Right atrium auricular region (tissue), 2 donors: ENCODE measurements at places on chromosomes 4 and X.

- no peak for DNase-seq
Observed at GRCh38 chr4:1574601-1575417, 109.3 kb downstream of the FAM53A start.

DNA sequence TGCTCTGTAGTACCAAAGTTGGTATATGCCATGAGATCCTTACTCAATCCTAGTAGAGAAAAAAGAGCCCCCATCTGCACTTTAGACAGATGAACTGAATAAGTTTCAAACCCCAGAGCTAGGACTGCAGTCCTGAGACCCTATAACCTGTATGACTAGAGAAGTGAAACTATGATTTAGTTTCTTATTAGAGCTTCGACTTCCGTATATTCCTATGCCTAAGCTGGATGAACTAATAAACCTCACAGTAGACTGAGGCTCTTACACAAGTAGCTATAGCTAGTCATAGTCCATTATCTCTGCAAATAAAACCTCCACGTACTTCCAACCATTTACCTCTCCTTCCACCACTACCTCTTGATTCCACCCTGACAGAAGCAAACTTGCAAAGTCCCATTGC lies 6.3 kb upstream of the OTUD4 start:
- DNase-seq: no peak

DNA sequence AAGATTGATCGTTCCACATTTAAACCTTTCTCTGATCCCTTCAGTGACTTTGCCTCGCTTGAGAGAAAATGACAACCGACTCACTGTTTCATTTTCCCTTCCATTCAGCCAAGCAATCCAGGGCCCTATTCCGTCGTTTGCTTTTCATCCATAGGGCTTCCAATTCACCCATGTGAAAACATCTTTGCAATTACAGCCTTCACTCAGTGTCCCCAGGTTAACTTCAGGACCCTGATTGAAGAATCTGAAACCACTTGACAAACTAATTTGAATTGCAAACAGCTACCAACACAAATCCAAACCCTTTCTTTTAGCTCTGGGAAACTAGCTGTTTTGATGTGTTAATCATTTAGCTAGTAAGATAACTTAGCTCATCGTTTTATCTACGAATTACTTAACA lies 120.2 kb upstream of the FAM9C start:
- no peak for DNase-seq

GRCh38 chr4:5626913-5627312 lies 81.4 kb downstream of the EVC2 start:
- no peak for DNase-seq

DNA sequence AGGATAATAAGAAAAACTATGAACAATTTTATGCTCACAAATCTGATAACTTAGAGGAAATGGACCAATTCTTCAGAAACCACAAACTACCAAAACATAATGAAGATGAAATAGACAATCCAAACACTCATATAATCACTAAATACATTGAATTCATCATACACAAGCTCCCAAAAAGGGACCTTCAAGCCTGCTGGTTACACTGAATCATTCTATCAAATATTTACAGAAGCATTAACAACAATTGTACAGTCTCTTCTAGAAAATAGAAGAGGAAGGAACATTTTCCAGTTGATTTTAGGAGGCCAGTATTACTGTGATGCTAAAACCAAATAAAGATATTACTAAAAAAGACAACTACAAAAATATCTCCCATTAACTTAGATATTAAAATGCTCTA lies 88.3 kb downstream of the IL15 start:
- DNase-seq: no peak

GRCh38 chrX:130878350-130879341 lies 24.4 kb downstream of the ENOX2 start:
- no peak for DNase-seq

GRCh38 chr4:32180086-32180485 lies 1459.9 kb downstream of the PCDH7 start:
- DNase-seq: no peak

- no peak for DNase-seq
Observed at GRCh38 chr4:24511371-24512063, 72.8 kb downstream of the DHX15 start.

- no peak for DNase-seq
Observed at GRCh38 chr4:101348995-101349800, 1.9 kb upstream of the PPP3CA start.

DNA sequence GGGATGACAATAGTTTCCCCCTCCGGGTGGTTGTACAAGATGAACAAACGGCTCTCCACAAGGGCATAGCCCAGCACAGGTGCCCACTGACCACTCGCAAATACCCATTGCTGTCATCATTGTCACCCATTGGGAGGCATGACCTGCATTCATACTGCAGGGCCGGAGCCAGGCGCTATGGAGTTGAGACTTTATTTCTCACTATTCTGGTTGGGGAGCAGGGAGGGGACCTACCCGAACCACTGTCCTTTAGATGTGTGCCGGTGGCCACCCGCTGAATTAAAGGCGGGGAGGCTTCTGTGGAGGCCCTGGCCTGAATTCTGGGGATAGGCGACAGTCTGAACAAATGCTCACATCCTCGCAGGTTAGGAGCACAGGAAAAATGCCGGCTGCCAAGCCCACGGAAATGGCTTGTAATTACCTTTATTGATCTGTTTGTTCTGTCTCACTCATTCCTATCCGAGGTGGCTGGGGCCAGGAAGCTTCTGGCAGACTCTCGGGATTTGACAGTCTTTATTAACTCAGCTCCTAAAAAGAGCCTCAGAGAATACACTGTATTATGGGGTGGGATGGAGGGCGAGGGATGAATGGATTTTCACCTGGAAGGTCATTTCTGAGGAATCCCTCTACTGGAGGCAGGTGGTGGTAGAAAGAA lies 125.1 kb upstream of the PSAPL1 start:
- no peak for DNase-seq

DNA sequence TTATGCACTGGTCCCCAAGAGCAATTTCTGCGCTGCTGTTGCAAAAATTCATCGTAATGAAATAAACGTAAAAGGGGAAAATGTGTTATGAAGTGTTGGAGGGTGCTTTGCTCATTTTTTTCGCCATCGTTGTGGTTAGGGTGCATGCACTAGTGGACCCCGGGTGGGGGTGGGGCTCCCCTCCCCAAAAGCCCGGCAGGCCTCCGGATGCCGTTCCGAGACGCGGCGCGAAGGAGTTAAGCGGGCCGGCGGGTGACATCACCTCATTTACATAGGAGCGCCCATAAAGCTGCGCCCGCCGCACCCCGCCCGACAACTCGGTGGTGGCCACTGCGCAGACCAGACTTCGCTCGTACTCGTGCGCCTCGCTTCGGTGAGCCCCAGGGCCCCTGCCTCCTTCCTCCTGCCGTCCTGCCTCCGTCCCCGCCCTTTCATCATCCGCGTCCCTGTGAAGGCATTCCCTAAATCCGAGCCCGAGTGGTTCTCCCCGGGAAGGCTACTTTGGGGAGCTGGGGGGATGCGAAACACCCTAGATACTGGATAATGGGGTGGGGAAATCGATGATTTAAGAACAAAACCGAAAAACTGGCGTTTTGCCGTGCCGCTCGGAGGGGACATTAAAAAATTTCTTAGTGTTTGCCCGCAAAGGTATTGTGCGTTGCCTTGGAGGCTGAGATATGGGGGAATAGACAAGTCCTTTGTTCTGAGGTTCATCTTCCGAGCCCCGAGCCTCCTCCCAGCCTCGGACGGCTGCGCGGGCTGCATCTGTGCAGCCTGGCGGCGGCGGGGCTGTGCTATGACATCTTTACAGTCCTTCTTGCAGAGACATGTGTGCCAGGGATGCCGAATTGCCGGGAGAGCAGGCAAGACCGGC lies at the start of gene TMSB4X:
TMSB4X (plus strand) TSS at position 315 of the 874 bp plus-strand sequence.
- DNase-seq: peak; percentile 89

- no peak for DNase-seq
Observed at GRCh38 chrX:97527725-97528124, 644.0 kb downstream of the RPA4 start.

GRCh38 chr4:35950442-35950841 lies 293.9 kb downstream of the ARAP2 start:
- no peak for DNase-seq

GRCh38 chr4:115275615-115276014 lies 162.2 kb upstream of the NDST4 start:
- no peak for DNase-seq

DNA sequence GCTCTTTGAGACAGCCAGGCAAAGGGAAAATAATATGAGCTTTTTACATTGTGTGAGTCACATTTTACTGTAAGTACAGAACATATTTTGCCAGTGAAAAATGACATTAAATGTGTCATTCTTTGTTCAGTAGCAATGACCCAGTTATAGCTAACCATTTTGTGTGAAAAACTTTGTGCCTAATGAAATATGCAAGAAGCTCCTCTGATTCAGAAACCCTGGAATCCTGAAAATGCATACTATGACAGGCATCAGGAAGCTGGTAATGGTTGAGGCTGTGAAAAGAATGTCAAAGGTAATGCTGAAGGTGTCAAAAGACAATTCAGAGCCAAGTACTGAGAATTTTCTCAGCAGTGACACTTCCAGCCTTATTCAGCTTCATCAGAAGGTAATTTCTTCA lies 549.5 kb upstream of the SMIM31 start:
- no peak for DNase-seq

GRCh38 chr4:186294160-186294559 lies 28.2 kb downstream of the F11 start:
- DNase-seq: no peak

DNA sequence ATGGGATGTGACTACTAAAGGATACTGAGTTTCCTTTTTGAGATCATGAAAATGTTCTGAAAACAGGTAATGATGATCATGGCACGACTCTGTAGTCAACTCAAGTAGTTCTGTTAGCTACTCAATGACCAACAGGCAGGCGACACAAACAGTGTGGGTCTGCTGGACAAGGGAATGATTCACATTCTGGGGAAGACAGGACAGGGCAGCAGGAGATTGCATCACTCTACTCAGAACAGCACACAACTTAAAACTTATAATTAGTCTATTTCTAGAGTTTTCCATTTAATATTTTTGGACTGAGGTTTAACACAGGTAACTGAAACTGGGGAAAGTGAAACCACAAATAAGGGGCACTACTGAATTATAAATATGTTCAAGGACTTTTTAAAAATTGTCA lies 365.2 kb downstream of the PRDM5 start:
- no peak for DNase-seq

- DNase-seq: no peak
Observed at GRCh38 chr4:54709400-54709799, 51.6 kb downstream of the KIT start.

DNA sequence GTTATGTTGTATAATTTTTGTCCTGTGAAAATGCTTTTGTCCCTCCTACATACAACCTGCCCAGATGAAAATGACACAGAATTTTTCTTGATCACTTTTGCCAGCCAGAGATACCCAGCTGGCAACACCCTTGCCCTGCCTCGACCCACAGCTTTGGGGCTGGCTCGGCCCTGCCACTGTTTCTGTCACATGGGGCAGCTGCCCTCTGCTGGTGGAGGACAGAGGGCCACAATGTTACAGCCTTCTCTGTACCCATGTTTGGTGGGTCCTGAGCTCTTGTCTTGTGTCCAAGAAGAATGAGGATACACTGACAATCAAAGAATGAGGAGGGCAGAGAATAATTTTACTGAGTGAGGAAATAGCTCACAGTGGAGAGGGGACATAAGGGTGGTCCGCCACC lies 31.1 kb downstream of the BMP15 start:
- no peak for DNase-seq

GRCh38 chr4:154562697-154563254 lies at the start of gene FGB:
Gene FGB (plus strand): TSS chr4:154563011. CDS start chr4:154563019, 8 bp downstream.
- no peak for DNase-seq

DNA sequence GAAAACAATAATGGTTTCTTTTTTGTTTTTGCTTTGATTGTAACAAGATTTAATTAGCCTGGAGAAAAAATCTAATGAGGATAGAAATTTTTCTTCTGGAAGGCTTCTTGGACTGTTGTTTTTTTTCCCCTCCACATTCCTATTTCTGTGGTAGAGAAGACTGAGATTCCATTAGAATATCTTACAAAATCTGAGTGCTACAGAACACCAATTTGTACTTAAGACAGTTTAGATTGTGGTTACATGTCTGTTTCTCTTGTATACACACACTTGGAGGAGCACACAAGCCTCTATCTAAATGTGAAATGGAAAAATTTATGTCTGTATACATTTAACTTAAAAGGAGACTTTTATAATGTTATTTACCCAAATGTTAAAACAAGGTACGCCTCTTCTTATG lies 176.9 kb upstream of the ARSJ start:
- DNase-seq: no peak

DNA sequence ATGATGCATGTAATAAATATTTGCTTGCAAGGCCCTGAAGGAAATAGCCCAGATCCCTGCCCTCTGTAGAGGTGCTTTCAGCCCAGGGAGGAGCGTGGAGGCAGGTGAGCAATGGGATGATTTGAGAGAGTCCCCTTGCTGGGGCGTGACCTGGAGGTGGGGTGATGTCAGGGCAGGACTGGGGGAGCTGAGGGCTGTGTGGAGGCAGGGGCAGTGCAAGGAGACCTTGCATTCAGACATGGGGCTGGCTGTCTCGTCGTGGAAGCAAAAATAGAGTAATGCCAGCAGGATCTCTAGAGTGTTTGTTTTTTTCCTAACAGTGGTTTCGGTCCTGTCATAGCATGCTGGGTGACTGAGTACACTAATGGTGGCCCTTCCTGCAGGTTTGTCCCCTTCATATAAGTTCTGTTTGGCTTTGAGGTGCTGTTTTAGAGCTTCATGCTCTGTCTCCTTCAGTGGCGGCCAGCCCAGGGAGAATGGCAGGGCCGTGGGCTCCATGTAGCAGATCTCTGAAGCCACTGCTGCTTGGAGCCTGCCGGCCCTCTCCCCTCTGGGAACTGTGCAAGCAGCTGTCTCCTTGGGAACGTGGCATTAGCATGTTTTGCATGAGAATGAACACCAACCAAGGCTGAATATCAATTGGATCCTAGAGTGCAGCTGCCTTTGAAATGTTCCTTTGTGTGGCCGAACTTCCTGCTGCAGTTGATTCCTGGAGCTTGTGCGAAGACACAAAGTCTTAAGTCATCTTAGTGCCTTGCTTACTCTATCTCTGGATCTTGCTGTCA lies 39.3 kb upstream of the CLDN34 start:
- DNase-seq: no peak

- no peak for DNase-seq
Observed at GRCh38 chr4:100581337-100581736, 63.5 kb upstream of the EMCN start.

GRCh38 chr4:125169192-125169591 lies 145.6 kb upstream of the FAT4 start:
- DNase-seq: no peak

DNA sequence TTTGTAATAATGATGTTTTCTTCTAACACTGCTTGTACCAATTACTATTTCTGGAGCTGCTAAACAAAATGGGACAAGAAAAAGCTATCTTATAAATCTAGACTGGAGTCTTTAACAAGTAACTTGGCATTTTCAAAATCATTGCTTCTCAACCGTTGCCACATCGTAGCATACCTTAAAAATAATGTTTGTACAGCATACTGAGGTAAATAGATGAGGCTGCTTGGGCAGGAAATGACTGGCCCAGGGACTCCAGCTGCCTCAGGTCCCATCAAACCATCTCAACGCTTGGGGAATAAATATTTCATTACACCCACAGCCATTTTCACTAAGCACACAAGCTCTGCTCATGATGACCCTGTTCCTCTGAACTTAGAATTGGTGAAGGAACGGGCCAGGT lies 115.1 kb downstream of the SPANXA1 start:
- DNase-seq: no peak

GRCh38 chr4:153228512-153229140 lies 24.4 kb downstream of the TRIM2 start:
- no peak for DNase-seq
